Cerebellum (tissue), 4 donors: ENCODE measurements at places on chromosomes 4 and X. TPM values are rescaled to one million over a fixed set of nuclear protein-coding genes. Genes with fewer than 3 reads are reported as not detected.
A peak's percentile ranks its signal among the peaks of the same experiment; 100 is the strongest.

- no peak for DNase-seq
Observed at GRCh38 chr4:172188248-172188988, 375.2 kb downstream of the GALNTL6 start.

DNA sequence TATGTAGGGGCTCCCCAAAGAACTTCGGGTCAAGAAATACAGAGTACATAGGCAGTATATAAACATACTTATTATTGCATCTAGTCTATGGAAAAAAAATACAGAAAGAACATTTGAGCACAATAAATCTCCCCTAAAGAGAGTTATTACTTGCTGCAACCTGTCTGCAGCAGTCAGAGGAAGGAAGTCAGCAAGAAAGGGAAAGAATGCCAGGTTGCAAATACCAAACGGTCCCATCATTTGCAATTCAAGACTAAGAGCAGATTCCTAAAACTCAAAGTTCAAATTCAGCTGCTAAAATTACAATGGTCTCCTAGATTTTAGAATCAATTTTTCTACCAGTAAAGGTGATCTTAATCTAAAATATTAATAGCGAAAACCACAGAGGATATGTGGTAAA lies 236.2 kb upstream of the NUDT6 start:
- no peak for DNase-seq

GRCh38 chr4:7793186-7793585 lies 146.5 kb downstream of the AFAP1 start:
- DNase-seq, result no peak

DNA sequence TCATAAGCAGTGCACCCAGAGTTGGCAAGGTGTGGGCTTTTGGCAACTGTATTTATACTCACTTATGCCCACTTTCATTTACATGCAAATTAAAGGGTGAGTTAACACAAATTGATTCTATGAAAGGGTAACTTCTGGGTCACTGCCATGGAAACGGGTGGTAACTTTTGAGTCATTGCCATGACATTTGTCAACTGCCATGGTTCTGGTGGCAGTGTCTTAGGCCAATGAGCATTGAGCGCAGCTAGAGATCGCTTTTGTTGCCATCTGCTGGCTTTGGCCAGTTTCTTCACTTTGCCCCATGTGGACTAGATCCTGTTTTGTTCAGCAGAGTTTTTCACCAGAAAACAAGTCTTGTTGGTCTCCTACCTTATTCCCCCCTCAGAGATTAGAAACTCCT lies 170.8 kb upstream of the NUDT6 start:
- peak; percentile 10 for DNase-seq

- DNase-seq, result no peak
Observed at GRCh38 chr4:105895583-105896460, 551 bp downstream of the NPNT start.

GRCh38 chrX:136138939-136139338 lies 8.4 kb upstream of the FHL1 start:
- DNase-seq, result no peak

GRCh38 chrX:119758731-119759247 lies 401 bp downstream of the SOWAHD start:
- DNase-seq, result no peak

DNA sequence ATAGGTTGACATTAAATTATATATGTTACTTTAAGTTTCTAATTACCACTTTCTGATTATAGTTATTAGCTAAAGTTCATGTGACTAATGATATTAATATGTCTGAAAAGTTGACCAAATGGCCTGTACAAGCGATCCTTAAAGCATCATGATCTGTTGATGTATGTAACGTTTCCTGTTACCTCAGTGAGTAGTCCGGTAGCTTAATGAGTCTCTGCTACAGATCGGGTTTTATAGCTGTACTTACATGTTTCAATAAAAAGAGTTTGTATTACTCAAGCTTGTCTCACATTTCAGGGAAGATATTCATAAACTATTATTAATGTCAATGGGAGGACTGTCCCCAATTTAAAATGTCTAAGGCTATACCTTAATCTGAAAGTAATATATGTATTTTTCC lies 246.3 kb downstream of the PPP3CA start:
- no peak for DNase-seq

- no peak for DNase-seq
Observed at GRCh38 chr4:138555108-138555507, 313.0 kb upstream of the SLC7A11 start.

GRCh38 chrX:24025741-24026403 lies 1.1 kb downstream of the KLHL15 start:
- no peak for DNase-seq

GRCh38 chr4:82201805-82202641 lies 171.8 kb downstream of the HNRNPD start:
- no peak for DNase-seq

- DNase-seq, result no peak
Observed at GRCh38 chr4:147594107-147594506, 23.1 kb upstream of the TMEM184C start.

GRCh38 chrX:23729214-23729613 lies 13.9 kb downstream of the ACOT9 start:
- DNase-seq, result no peak

DNA sequence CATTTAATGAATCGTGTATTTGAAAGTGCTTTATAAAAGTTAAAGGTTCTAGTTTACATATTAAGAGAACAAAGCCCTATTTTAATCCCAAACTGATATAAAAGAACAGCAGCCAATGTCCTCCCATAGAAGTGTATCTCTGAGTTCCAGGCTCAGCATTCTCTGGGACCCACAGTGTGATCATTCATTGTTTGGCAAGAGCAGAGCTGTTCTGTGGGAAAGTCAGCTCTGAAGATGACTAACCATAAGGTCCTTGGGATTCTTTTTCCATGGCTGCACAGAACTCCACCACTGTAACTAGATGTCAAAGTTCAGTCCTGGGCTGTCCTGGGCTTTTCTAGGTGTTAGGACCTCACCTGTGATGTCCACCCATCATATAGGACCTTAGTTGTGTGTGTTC lies 157.0 kb upstream of the TLL1 start:
- no peak for DNase-seq

- DNase-seq, result no peak
Observed at GRCh38 chr4:163565226-163566135, 71.0 kb downstream of the TMA16 start.

DNA sequence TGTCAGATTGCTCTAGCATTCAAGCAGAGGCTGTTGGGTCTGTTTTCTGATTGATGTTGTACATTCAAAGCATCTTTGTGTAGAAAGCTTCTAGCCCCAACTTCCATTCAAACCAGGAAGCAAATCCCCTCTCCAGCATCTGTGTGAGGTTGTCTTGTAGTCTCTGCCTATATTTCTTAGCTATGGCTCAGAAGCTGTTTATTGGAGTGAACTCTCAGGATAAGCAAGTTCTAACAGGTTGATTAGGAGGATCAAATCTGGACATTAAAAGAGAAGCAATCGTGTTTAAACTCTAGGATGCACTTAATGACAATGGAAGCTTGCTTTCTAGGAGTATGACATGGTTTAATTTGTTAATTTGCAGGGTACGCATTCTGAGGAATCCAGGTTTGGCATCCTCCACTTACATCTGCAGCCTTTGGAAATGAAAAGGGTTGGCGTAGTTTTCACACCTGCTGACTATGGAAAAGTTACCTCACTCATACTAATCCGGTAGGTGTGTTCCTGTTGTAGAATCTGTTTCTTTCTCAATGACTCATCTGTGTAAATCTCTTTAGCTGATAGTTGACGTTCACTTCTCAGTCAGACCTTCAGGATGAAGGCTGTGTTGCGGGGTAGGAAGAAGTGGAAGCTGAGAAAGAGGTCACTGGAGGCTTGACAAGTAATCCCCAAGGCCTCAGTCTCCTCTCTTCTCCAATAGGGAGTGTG lies 88.0 kb upstream of the TLR2 start:
- no peak for DNase-seq

DNA sequence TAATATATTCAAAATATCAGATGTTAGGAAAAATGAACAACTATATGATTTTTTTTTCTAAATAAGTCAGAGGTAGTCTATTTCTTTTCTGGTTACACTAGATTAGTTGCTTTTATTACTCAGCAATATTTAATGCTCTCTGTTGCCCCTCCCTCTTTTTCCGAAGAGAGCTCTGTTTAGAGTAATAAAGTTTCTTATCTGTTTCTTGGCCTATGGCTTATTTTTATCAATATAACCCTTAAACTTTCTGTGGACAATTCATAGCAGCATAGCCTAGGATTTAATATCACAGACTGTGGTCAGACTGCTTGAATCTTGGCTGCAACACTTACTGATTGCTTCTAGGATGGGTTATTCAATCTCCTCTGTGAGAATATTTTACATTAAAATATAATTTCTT lies 2315.4 kb upstream of the AGA start:
- no peak for DNase-seq

GRCh38 chr4:110475881-110476818 lies at the start of gene ENPEP:
TSS of gene ENPEP (plus strand) at chr4:110476155. CDS start at chr4:110476415, 260 bp downstream.
- DNase-seq, result no peak

DNA sequence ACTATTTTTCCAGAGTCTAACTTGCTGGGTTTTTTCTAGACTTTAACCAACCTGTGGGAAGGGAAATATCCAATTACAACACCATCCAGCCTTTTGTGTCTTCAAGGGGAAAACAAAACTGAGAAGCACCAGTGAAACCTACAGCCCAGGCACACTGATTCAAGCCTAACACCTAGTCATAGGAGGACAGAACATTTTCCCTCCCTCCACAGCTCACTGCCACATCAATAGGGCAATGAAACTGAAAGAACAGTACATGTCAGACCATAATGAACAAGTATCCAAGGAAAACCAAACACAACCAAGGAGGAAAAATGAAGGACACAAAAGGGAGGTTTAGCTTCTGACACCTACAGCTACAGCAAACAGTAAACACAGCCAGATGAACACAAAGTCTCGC lies 17.6 kb downstream of the MAGEA8 start:
- no peak for DNase-seq

DNA sequence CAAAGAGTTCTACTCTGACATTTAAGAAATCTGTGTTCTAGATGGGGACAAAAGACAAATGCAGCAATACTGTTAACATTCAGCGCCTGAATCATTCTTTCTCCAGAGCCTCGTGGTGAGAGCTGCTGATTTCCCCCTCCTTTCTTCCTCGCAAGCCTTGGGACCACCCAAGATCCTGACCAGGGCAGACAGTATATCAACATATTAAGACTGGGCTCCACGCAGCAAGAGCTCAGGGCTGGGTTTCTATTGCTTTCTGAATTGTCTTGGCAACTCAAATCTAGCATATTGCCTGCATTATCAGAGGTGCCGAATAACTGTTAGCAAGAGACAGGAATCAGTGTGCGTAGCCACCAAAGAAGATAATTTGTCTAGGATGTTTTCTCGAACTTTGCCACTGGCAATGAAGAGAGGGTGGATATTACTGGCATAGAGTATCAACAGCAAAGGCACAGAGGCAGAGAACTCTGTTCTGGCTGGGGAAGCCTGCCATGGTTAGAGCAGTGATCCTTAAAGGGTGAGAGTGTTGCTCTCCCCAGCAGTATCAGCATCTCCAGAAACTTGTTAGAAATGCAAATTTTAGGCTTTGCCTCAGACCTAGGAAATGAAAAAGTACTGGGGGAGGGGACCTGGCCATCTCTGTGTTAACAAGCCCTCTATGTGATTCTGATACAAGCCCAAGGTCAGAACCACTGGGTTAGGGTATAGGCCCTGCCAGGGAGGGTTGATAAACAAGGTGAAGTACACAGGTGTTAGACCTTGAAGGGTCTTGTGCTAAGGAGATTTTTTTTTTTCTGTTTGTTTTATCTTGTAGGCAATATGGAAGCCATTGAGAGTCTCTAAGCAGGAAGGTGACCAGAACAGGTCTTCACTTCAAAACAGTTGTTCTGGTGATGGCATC lies 46.2 kb upstream of the MID1IP1 start:
- no peak for DNase-seq

DNA sequence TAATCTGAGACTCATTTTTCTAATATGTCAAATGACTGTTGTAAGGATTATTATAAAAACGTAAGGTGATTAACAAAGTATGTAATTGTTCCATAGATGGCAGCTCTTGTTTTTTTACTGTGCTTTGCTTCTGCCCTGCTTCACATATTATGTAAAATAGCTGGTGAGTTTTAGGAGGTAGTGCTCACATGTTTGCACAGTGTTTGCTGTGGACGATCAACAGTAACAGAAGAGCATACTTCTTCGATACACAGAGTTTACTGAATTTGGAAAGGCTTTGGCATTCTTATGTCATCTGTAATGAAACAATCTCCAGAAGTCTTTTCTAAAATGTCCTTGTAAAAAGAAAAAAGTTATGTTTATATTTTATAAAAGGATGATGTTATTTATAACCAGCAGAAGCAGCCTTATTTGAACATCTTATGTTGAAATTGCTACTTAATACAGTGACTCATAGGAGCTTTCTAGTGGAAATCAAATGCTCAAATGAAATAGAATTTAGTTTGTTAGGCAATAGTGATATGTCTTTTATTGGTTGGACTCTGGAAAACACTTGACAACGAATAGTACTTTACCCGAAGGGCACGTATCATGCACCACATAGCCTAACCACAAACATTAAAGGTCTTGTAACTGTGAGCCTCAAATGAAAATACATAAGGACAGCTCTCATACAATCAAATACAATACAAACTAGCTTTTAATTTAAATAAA lies 1.9 kb upstream of the MTTP start:
- DNase-seq, result no peak

DNA sequence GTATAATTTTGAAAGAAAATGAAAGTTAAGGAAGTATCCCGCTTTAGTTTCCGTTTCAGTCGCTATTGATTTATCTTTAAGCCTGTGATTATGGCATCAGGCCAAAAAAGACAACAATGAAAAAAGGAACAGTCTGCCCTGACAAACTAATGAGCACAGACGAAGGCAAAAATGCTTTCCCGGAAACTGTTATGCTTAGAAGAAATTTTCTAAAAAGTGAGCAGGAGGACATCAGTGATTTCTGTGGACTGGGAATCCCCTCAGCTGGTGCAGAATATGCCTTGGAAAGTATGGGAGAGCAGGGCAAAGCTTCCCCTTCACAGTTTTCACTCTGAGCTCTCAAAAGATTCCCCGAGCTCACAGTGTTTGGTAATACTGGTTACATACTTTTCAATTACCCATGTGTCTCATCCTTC lies 5.1 kb upstream of the CXCL10 start:
- DNase-seq, result no peak

DNA sequence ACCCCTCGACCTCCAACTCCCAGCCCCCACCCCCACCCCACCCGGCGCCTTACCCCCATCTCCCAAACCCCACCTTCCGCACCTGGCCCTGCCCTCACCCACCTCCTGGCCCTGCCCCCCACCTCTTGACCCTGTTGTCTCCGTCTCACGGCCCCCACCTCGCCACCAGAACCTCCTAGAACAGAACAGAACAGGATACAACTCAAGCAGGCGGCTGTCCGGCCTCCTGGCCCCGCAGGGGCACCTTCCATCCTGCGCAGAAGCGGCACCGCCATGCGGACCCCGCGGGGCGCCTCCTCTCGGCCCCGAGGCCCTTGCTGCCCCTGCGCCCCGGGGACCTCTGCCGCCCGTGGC lies 354 bp downstream of the CTAG2 start:
- no peak for DNase-seq

- peak; percentile 27 for DNase-seq
Observed at GRCh38 chr4:57442831-57443291, 332.7 kb upstream of the IGFBP7 start.

- no peak for DNase-seq
Observed at GRCh38 chr4:168683595-168683994, 186.7 kb downstream of the PALLD start.

PAGE2 gene
- not detected for total RNA-seq

RAB40A gene
- 2.2 TPM for total RNA-seq

LDB2 gene
- 34.9 TPM for total RNA-seq

HTR2C gene
- total RNA-seq, result 3.3 TPM

F8A1 gene
- total RNA-seq, result 4.0 TPM

PNCK gene
- total RNA-seq, result 21.0 TPM

PRDM8 gene
- 47.9 TPM for total RNA-seq
